ENCODE measurements at places on chromosomes 4 and X.

DNA sequence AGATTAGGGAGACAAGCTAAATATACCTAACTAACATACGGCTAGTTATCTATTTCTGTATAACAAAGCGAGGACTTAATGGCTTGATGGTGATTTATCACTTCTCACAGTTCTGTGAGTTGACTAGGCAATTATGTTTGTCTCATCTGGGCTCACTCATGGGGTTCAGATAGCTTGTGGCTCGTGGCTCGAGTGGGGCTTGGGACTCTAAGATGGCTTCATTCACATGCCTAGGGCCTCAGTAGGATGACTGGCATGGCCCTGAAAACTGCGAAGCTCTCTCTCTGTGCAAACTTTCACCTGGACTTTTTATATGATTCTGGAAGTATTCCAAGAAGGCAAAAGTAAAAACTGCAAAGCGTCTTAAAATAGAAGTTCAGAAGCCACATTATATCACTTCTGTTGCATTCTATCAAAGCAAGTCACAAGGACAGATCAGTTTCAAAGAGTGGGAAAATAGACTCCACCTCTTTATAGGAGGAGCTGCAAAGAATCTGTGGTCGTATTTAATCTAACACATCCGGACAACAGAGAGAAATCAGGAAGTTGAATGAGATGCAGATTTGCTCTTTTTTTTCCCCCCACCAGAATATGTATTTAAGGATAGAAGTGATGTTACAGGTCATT, 491.2 kb downstream of the INPP4B start:
- no peak for DNase-seq

GRCh38 chr4:185780472-185780871, 31.5 kb downstream of the SORBS2 start:
- no peak for DNase-seq

GRCh38 chr4:103422467-103423219, 224.5 kb upstream of the CENPE start:
- no peak for DNase-seq

- DNase-seq = no peak
These were observed 484.2 kb downstream of the BCOR start for GRCh38 chrX:39613482-39613995.
